Psoas muscle (tissue), 8 donors: ENCODE measurements at places on chromosomes 12 and 14.

GRCh38 chr12:16389594-16389993 is 42.1 kb downstream of the MGST1 start:
- no peak for DNase-seq
- H3K27ac ChIP-seq, result no peak overlapping the region
- no peaks in the 10 kb centered on the region for H3K27me3 ChIP-seq
- no peaks in the 10 kb centered on the region for H3K36me3 ChIP-seq

GRCh38 chr14:85334316-85334715 is 195.6 kb upstream of the FLRT2 start:
- no peaks in the 10 kb centered on the region for H3K4me1 ChIP-seq
- no peak for DNase-seq
- H3K4me3 ChIP-seq, result no peak overlapping the region
- H3K27ac ChIP-seq, result no peak overlapping the region

GRCh38 chr14:36270191-36270590 is 50.2 kb downstream of the MBIP start:
- peaks cover 6% of the 10 kb centered on the region for H3K27me3 ChIP-seq
- no peak overlapping the region for H3K27ac ChIP-seq
- no peak overlapping the region for H3K4me3 ChIP-seq
- no peak for DNase-seq
- no peaks in the 10 kb centered on the region for H3K4me1 ChIP-seq

GRCh38 chr12:90090929-90091651 is 382.5 kb upstream of the ATP2B1 start:
- H3K27me3 ChIP-seq, result no peaks in the 10 kb centered on the region
- DNase-seq, result peak; percentile 55
- peaks cover 8% of the 10 kb centered on the region for H3K4me1 ChIP-seq
- no peak overlapping the region for H3K4me3 ChIP-seq
- H3K27ac ChIP-seq, result peak overlapping the region; percentile 58

- H3K4me3 ChIP-seq, result no peak overlapping the region
- DNase-seq, result no peak
- H3K27me3 ChIP-seq, result no peaks in the 10 kb centered on the region
- H3K4me1 ChIP-seq, result peaks cover 39% of the 10 kb centered on the region
- H3K27ac ChIP-seq, result no peak overlapping the region
Observed at GRCh38 chr12:42217656-42218055, 20.4 kb downstream of the YAF2 start.

- no peak overlapping the region for H3K4me3 ChIP-seq
- H3K27ac ChIP-seq, result no peak overlapping the region
- no peak for DNase-seq
- H3K36me3 ChIP-seq, result no peaks in the 10 kb centered on the region
Observed at GRCh38 chr14:84959851-84960520, 570.0 kb upstream of the FLRT2 start.

GRCh38 chr12:107439026-107439738 is 246.4 kb upstream of the PWP1 start:
- H3K4me3 ChIP-seq, result no peak overlapping the region
- H3K36me3 ChIP-seq, result no peaks in the 10 kb centered on the region
- no peak overlapping the region for H3K27ac ChIP-seq
- no peak for DNase-seq
- no peaks in the 10 kb centered on the region for H3K27me3 ChIP-seq

DNA sequence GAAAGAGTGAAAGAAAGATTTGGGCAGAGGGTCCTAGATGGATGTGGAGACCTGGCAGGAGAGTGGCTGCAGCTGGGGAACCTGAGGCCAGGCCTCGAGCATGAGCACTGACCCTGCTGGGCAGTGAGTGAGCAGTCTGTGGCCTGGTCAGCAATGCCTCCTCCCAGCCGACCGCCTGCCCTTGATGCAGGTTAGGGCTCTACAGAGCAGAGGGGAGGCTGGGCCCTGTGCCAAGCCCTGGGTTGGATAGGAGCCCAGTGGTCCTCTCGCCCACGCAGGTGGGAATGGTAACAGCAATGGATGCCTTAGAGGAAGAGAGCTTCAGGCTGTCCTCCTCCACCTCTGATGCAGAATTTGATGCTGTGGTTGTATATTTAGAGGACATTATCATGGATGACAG is 59.8 kb downstream of the RAB35 start:
- H3K4me1 ChIP-seq, result no peaks in the 10 kb centered on the region
- H3K4me3 ChIP-seq, result no peak overlapping the region
- H3K27ac ChIP-seq, result no peak overlapping the region
- no peak for DNase-seq
- peaks cover 6% of the 10 kb centered on the region for H3K27me3 ChIP-seq

DNA sequence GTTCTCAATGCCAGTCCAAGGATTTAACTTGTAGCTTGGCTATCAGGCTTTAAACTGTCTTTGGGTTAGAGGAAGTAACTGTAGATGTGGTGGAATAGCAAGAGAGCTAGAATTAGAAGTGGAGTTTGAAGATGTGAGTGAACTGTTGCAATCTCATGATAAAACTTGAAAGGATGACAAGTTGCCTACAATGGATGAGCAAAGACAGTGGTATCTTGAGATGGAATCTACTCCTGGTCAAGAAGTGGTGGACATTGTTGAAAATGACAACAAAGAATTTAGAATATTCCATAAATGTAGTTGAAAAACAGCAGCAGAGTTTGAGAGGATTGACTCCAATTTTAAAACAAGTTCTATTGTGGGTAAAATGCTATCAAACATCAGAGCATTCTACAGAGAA is 199.0 kb downstream of the DUSP6 start:
- no peak for DNase-seq
- no peaks in the 10 kb centered on the region for H3K27me3 ChIP-seq
- no peak overlapping the region for H3K27ac ChIP-seq
- no peaks in the 10 kb centered on the region for H3K4me1 ChIP-seq

- no peak overlapping the region for H3K4me3 ChIP-seq
- no peaks in the 10 kb centered on the region for H3K36me3 ChIP-seq
- H3K27me3 ChIP-seq, result no peaks in the 10 kb centered on the region
- no peak for DNase-seq
Observed at GRCh38 chr12:31331242-31331641, 5.3 kb upstream of the SINHCAF start.

DNA sequence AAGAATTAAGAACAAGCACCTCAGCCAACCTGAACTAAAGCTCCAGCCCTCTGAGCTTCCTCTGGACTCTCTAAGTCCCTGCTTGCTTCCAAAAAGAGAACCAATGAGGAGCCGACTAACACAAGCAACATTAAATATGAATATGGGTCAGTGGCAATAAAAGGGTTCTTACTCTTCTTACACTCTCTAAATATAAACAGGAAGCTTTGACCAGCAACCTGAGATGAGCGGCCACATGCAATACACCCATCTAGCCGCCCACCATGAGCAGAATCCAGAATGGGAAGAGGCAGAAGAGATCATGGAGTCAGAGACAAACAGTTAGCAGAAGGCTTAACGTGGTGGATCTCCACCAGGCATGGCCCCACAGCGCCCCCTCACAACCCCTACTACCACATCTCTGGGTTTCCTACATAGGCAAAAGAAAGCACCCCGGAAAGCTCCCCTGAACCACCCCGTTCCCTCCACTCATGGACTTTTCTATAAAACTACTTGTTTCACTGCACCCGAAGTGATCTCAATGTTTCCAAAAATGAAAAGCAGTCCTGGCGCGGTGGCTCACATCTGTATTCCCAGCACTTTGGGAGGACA is 59.4 kb downstream of the TTC7B start:
- peak overlapping the region; percentile 65 for H3K4me3 ChIP-seq
- H3K27me3 ChIP-seq, result no peaks in the 10 kb centered on the region
- H3K4me1 ChIP-seq, result peaks cover 26% of the 10 kb centered on the region
- DNase-seq, result peak; percentile 37

GRCh38 chr12:27844366-27845090 is 64.5 kb upstream of the MANSC4 start:
- H3K36me3 ChIP-seq, result no peaks in the 10 kb centered on the region
- H3K4me1 ChIP-seq, result no peaks in the 10 kb centered on the region
- no peak overlapping the region for H3K4me3 ChIP-seq
- no peak overlapping the region for H3K27ac ChIP-seq
- no peak for DNase-seq

GRCh38 chr12:12606781-12607589 is 4.7 kb upstream of the CREBL2 start:
- no peak overlapping the region for H3K4me3 ChIP-seq
- no peaks in the 10 kb centered on the region for H3K36me3 ChIP-seq
- no peak for DNase-seq

DNA sequence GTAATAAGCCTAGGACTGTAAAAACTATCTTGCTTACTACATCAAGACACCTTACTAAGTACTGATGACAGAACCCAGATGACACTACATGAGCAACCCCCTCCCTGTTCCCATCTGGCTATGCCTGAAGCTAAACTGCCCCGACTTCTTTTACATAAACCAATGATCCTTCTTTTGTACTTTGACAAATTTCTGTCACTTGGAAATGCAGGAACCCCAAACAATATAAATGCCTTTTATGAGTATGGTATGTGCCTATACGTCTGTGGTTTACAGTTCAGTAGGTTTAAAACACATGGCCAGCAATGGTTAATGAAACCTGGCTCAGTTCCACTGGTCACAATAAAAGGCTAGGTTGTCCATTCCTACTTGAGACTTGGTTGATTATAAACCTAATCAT is 6.1 kb downstream of the SYCP3 start:
- H3K4me3 ChIP-seq, result no peak overlapping the region
- DNase-seq, result no peak
- H3K27ac ChIP-seq, result no peak overlapping the region
- peaks cover 5% of the 10 kb centered on the region for H3K36me3 ChIP-seq
- H3K27me3 ChIP-seq, result no peaks in the 10 kb centered on the region

DNA sequence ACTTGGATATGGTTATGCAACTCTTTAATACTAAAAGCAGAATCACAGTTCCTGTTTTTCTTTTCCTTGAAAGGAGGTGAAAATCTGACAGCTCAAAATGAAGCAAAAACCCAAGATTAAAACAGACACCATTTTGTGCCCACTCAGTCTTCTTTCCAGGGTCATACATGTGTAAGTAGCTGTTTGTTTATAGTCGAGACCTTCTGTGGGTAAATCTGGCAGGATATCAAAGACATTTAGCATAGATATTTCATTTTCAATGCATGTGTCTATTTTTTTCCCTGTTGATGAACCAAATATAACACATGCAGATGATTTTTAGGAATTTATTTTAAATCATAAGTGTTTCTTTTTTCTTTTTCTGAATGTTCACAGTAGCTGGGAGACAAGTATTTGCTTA is 398.8 kb downstream of the FOXG1 start:
- no peaks in the 10 kb centered on the region for H3K4me1 ChIP-seq
- no peak for DNase-seq
- no peaks in the 10 kb centered on the region for H3K27me3 ChIP-seq
- no peak overlapping the region for H3K27ac ChIP-seq
- no peaks in the 10 kb centered on the region for H3K36me3 ChIP-seq
- no peak overlapping the region for H3K4me3 ChIP-seq

DNA sequence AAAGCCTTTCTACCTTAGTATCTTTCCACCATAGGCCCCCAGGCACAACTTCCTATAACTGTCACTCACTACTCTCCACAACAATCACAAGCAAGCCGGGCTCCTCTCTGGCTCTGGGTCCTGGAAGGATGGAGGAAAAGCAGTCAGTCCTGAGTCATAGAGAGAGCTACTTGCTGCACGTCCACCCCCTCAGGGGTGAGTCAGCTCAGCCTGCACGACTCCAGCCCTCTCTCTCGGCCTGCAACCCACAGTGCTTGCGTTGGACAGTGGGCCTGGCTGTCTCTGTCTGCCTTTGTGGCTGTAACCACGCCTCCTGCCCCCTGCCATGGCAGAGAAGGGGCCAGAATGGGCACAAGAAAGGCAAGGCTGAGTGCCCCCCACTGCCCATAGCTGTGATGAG is 154.1 kb upstream of the FKBP4 start:
- H3K4me1 ChIP-seq, result no peaks in the 10 kb centered on the region
- no peaks in the 10 kb centered on the region for H3K36me3 ChIP-seq
- DNase-seq, result peak; percentile 72
- no peak overlapping the region for H3K4me3 ChIP-seq

DNA sequence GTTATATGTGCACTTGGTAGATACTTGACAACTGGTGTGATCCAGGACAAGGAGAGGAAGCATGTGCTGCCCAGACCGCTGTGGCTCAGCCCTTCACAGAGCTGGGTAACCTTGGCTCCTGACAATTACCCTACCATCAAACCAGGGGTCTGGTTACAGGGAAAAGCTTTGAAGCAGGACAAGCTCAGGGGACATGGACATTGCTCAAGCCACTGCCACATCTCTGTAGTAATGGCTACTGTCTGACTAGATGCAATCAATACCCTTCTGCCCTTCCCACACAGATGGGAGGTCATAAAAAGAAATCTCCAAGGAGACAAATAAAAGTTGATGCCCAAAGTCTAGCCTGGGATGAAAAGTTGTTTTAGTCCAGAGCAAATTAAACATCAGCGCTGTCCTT is 577.4 kb downstream of the MED13L start:
- H3K4me1 ChIP-seq, result no peaks in the 10 kb centered on the region
- H3K27ac ChIP-seq, result no peak overlapping the region
